ENCODE measurements at places on chromosomes 16 and 17.

- H3K36me3 ChIP-seq: no peaks in the 10 kb centered on the region
- no peaks in the 10 kb centered on the region for H3K27me3 ChIP-seq
- no peak overlapping the region for H3K27ac ChIP-seq
- no peaks in the 10 kb centered on the region for H3K4me1 ChIP-seq
- DNase-seq: no peak
Observed at GRCh38 chr16:78225919-78226318, 126.5 kb downstream of the WWOX start.

GRCh38 chr17:79340333-79341221 lies 266.0 kb downstream of the ENGASE start:
- no peak for DNase-seq
- H3K27me3 ChIP-seq: no peaks in the 10 kb centered on the region
- no peaks in the 10 kb centered on the region for H3K4me1 ChIP-seq
- H3K4me3 ChIP-seq: no peak overlapping the region

- H3K27ac ChIP-seq: no peak overlapping the region
- no peaks in the 10 kb centered on the region for H3K4me1 ChIP-seq
- H3K4me3 ChIP-seq: no peak overlapping the region
- H3K36me3 ChIP-seq: no peaks in the 10 kb centered on the region
- no peak for DNase-seq
- peaks cover 15% of the 10 kb centered on the region for H3K27me3 ChIP-seq
Observed at GRCh38 chr17:61260071-61260797, 139.4 kb upstream of the TBX2 start.

DNA sequence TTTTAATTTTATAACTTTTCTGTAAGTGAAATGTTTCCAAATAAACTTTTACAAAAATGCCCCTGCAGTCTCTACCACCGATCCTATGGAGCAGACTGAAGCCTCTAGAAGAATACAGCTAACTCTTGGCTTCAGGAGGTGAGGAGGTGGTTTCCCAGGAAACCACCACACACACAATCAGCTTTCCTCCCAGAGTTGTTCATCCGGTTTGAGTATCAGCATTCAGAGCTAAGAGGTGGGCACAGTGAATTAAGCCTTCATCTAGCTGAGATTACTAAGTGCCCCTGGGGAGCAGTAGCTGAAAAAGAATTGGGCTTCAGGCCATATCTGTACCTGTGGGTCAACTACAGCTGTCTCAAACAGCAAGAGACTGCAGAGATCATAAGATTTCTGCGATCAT lies 139.7 kb downstream of the AATF start:
- DNase-seq: no peak
- H3K36me3 ChIP-seq: peaks cover 21% of the 10 kb centered on the region
- H3K4me3 ChIP-seq: no peak overlapping the region
- peaks cover 10% of the 10 kb centered on the region for H3K4me1 ChIP-seq
- no peak overlapping the region for H3K27ac ChIP-seq
- H3K27me3 ChIP-seq: no peaks in the 10 kb centered on the region

GRCh38 chr16:889586-889985 lies 81.2 kb downstream of the LMF1 start:
- no peaks in the 10 kb centered on the region for H3K4me1 ChIP-seq
- no peaks in the 10 kb centered on the region for H3K36me3 ChIP-seq
- no peaks in the 10 kb centered on the region for H3K27me3 ChIP-seq

- no peak overlapping the region for H3K27ac ChIP-seq
- no peaks in the 10 kb centered on the region for H3K36me3 ChIP-seq
- DNase-seq: no peak
- no peak overlapping the region for H3K4me3 ChIP-seq
Observed at GRCh38 chr16:27449434-27450195, 47.6 kb downstream of the IL21R start.

DNA sequence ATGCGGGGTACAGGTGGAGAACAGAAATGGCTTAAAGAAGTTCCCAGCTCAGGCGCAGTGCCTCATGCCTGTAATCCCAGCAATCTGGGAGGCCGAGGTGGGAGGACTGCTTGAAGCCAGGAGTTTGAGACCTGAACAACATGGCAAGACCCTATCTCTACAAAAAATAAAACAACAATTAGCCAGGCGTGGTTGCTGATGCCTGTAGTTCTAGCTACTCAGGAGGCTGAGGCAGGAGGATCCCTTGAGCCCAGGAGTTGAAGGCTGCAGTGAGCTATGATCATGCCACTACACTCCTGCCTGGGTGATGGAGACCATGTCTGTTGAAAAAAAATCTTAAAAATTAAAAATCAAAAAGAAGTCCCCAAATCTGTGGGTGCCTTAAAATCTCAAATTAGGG lies 228.3 kb upstream of the WSB1 start:
- H3K4me3 ChIP-seq: no peak overlapping the region
- DNase-seq: no peak
- H3K27me3 ChIP-seq: no peaks in the 10 kb centered on the region
- no peak overlapping the region for H3K27ac ChIP-seq
- no peaks in the 10 kb centered on the region for H3K4me1 ChIP-seq

DNA sequence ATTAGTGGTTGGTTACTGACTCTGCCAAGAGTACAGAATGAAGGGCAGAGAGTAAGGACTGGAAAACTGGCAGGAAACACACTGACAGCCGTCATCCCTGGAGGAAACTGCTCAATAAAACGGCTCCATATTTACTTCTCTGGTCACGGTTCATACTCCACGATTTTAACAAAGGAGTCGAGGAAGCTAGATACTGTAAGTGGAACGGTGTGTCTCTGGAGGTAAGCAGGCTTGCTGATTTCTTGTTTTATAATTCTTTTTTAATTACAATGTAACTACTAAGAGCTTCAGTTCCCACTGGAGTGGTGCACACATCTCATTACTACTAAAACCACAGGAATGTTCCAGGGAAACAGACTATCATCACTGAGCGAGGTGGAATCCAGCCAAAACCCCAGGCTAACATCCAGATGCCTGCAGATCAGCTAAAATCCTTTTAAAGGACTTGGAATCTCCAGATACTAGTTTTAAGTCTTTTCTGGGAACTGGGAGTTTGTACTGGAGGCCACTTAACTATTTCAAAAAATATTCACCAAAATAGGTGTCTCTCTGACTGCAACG lies 17.8 kb downstream of the SERPINF1 start:
- no peak overlapping the region for H3K4me3 ChIP-seq
- peak overlapping the region; percentile 87 for H3K27ac ChIP-seq
- peaks cover 8% of the 10 kb centered on the region for H3K4me1 ChIP-seq
- H3K36me3 ChIP-seq: peaks cover 2% of the 10 kb centered on the region
- H3K27me3 ChIP-seq: no peaks in the 10 kb centered on the region

DNA sequence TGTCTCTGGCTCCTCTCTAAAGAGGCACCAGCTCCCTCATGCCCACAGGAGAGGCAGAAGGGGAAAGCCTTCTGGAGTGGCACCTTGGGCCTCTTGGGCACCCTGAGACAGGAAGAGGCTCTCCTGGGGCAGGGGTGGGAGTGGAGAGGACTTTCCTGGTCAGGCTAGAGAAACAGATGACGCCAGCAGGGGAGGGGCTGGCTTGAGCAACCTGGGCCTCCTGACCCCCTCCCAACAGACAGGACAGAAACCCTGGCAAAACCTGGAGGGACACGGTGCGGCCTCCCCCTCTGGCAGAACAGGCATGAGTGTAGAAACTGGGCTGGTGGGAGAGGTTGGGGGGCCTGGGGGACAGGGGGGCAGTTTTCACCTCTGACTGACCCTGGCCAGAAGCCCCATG lies 6.1 kb downstream of the SMIM5 start:
- no peak overlapping the region for H3K4me3 ChIP-seq
- no peaks in the 10 kb centered on the region for H3K36me3 ChIP-seq
- no peak overlapping the region for H3K27ac ChIP-seq
- no peaks in the 10 kb centered on the region for H3K4me1 ChIP-seq
- DNase-seq: no peak

GRCh38 chr17:59401725-59402124 lies 70.3 kb downstream of the YPEL2 start:
- H3K27ac ChIP-seq: no peak overlapping the region
- peaks cover 32% of the 10 kb centered on the region for H3K36me3 ChIP-seq
- H3K4me1 ChIP-seq: no peaks in the 10 kb centered on the region
- no peak overlapping the region for H3K4me3 ChIP-seq
- no peaks in the 10 kb centered on the region for H3K27me3 ChIP-seq
- DNase-seq: no peak

DNA sequence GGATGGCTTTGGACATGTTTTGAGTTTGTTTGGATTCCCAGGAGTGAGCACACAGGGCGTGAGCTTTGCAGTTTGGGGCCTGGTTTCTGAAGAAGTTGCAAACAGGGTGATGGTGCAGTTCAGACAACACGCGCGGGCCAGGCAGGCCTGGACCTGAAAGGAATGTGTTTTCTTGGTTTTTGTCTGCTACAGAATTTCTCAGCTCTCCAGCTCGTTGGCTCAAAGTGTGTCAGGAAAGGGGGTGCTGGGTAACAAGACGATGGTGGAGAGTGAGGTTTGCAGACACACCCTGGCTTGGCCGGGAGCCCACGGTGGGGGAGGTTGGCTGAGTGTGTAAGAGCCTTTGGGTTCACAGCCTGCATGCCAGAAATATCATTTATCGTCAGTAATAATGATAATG lies 82.3 kb downstream of the CMIP start:
- DNase-seq: peak; percentile 53
- no peak overlapping the region for H3K4me3 ChIP-seq
- H3K36me3 ChIP-seq: no peaks in the 10 kb centered on the region
- no peaks in the 10 kb centered on the region for H3K27me3 ChIP-seq
- H3K27ac ChIP-seq: peak overlapping the region; percentile 37
- peaks cover 18% of the 10 kb centered on the region for H3K4me1 ChIP-seq

- no peak overlapping the region for H3K4me3 ChIP-seq
- DNase-seq: no peak
- H3K4me1 ChIP-seq: peaks cover 3% of the 10 kb centered on the region
- H3K36me3 ChIP-seq: peaks cover 10% of the 10 kb centered on the region
- H3K27ac ChIP-seq: no peak overlapping the region
Observed at GRCh38 chr16:70252355-70252988, 732 bp upstream of the EXOSC6 start.

DNA sequence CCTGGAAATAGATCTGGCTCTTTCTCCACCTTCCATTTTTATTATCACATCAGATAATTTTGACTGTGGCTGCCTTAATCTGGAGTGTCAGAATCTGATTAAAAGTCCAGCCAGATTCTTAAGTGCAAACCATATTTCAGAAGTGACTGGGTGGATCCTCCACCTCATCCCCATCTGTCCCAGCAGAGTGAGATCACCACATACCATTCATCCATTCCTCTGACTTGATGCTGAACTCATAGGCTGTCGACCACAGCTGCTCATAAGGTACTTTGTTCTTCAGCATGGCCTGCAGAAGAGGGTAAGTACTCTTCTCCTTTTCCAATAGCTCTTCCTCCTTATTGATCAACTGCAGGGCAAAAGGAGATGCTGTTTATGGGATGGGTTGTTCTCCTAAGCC lies 53.5 kb downstream of the DNAH3 start:
- H3K27me3 ChIP-seq: peaks cover 6% of the 10 kb centered on the region
- H3K4me3 ChIP-seq: no peak overlapping the region

DNA sequence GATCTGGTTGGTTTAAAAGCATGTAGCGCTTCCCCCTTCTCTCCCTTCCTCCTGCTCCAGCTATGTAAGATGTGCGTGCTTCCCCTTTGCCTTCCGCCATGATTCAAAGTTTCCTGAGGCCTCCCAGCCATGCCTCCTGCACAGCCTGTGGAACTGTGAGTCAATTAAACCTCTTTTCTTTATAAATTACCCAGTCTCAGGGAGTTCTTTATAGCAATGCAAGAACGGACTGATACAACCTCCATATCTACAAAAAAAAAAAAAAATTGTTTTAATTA lies 16.6 kb upstream of the PDXDC1 start:
- H3K27me3 ChIP-seq: peaks cover 5% of the 10 kb centered on the region
- H3K4me1 ChIP-seq: no peaks in the 10 kb centered on the region
- no peaks in the 10 kb centered on the region for H3K36me3 ChIP-seq
- no peak overlapping the region for H3K4me3 ChIP-seq
- no peak for DNase-seq
- H3K27ac ChIP-seq: no peak overlapping the region

- no peaks in the 10 kb centered on the region for H3K27me3 ChIP-seq
- no peaks in the 10 kb centered on the region for H3K36me3 ChIP-seq
- DNase-seq: no peak
- no peak overlapping the region for H3K27ac ChIP-seq
- peaks cover 3% of the 10 kb centered on the region for H3K4me1 ChIP-seq
Observed at GRCh38 chr17:2222301-2222700, 81.3 kb downstream of the SMG6 start.

DNA sequence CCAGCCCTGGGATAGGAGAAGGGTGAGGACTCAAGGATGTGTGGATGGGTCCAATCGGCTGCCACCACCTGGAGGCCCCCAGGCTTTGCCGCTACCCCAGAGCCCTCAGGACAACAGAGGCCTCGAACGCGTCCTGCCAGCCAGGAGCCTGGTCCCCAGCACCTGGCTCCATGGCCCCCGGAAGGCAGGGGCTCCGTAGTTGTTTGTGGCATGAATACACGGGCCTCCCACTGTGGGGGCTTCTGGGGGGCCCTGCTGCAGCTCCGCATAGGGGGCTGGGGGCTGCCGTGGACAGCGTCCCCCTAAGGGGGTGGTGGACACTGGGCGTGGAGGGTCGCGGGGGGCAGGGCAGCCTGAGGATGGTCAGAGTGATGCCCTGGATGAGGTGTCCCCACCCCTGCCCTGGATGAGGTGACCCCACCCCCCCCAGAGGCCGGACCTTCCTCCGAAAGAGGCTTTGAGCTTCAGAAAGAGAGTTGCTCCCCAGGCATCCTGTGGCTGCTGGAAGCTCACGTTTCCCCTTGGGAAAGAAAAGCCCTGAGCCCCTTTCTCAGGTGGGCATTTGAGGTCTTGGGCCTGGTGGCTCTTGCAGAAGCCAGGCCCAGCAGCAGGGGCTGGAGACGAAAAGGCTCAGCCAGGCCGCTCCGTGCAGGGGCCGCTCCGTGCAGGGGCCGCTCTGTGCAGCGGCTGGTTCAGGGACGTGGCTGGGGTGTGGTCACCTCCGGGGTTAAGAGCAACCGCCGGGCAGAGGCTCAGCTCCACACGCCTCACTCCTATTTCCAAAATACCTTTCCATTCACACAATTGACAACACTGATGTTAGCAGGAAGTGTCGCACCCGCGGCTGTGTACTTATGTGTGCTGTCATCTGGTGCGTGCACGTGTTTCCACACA lies 40.3 kb upstream of the GNG13 start:
- H3K27ac ChIP-seq: no peak overlapping the region
- no peak for DNase-seq
- H3K36me3 ChIP-seq: no peaks in the 10 kb centered on the region
- no peaks in the 10 kb centered on the region for H3K4me1 ChIP-seq
- no peak overlapping the region for H3K4me3 ChIP-seq

DNA sequence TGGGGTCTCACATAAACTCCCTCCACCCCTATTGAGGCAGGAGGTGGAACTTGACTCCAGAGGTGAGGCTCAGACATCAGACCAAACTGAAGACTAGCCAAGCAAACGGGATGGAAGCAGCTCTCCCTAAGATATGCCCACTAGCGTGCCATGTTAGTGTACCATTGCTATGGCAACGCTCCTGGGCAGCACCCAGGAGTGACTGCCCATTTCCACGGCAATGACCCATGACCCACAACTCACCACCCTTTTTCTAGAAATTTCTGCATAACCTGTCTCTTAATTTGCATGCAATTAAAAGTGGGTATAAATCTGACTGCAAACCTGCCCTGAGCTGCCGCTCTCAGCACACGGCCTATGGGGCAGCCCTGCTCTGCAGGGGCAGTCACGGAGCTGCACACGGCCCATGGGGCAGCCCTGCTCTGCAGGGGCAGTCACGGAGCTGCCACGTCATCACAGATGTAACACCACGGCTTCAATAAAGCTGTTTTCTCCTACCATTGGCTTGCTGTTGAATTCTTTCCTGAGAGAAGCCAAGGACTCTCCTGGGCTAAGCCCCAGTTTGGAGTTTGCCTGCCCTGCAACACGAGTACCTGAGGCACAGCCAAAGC lies 164.3 kb downstream of the RBFOX3 start:
- H3K4me3 ChIP-seq: no peak overlapping the region
- no peak for DNase-seq
- H3K4me1 ChIP-seq: no peaks in the 10 kb centered on the region
- H3K36me3 ChIP-seq: no peaks in the 10 kb centered on the region

Data from endothelial cell of umbilical vein (primary cell).